ENCODE measurements at places on chromosomes 1 and 21. TPM values are rescaled to one million over a fixed set of nuclear protein-coding genes. Genes with fewer than 3 reads are reported as not detected.
A peak's percentile ranks its signal among the peaks of the same experiment; 100 is the strongest.

DNA sequence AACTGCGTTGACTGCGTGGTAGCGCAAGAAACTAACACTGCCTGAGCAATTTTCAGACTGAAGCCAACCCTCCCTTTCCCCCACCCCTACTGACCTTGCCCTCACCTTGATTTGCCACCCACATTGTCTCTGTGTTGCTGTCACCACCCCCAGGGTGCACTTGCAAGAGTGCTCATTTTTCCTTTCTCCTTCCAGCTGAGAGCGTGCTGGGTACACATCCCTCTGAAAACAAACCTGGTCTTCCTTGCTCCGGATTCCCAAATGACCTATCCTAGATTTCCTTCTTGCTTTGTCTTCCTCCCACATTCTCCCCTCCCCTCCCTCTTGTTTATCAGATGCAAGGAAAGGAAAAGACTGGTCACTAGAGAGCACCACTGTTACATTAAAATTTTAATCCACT is 24.2 kb downstream of the MPZ start:
- no peak for DNase-seq

DNA sequence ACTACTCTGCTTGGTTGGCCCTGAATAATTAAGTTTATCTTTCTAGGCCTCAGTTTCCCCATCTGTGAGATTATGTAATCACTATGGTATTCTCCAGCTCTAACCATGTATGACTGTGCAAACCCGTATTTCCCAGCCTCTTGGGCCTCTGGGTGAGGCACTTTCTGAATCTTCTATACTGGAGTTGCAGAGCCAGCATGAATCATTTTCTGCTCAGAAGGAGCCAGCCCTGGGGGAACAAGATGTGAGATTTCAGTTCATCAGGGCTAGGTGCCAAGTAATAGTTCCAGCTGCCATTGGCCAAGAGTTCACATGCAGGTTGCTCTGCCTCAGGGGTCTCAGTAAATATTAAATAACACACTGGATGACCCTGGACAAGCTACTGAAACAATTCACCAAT is 47.7 kb upstream of the USP24 start:
- peak; percentile 30 for DNase-seq

GRCh38 chr1:31944205-31945089 is 6.3 kb upstream of the PTP4A2 start:
- peak; percentile 98 for DNase-seq

GRCh38 chr1:7707527-7707926 is 63.6 kb upstream of the VAMP3 start:
- DNase-seq: peak; percentile 30

GRCh38 chr1:162992945-162993344 is 76.2 kb upstream of the RGS4 start:
- DNase-seq: no peak

- no peak for DNase-seq
Measured at GRCh38 chr1:100134872-100135271, 1.9 kb downstream of the TRMT13 start.

GRCh38 chr1:157335056-157335455 is 196.9 kb upstream of the ETV3 start:
- DNase-seq: no peak

DNA sequence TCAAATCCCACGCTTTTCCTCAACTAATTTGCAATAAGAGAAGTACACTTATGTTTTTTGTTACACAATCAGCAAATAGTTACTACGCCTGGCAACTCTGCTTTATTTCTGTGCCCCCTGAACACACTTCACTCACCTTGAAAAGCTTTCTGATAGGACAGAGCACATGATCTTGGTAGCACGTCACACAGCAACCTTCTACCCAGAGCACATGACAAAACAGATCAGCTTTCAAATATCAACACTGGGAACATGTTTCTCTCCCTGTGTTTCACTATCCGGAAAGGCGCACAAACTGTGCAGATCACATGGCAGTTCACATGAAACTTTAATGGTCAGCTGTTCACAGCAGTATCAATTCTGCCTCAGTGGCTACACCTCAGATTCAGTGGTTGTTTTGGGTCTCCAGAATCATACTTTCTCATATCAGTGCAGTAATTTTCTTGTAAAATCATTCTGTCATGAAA is 2.2 kb downstream of the SLC19A2 start:
- no peak for DNase-seq

DNA sequence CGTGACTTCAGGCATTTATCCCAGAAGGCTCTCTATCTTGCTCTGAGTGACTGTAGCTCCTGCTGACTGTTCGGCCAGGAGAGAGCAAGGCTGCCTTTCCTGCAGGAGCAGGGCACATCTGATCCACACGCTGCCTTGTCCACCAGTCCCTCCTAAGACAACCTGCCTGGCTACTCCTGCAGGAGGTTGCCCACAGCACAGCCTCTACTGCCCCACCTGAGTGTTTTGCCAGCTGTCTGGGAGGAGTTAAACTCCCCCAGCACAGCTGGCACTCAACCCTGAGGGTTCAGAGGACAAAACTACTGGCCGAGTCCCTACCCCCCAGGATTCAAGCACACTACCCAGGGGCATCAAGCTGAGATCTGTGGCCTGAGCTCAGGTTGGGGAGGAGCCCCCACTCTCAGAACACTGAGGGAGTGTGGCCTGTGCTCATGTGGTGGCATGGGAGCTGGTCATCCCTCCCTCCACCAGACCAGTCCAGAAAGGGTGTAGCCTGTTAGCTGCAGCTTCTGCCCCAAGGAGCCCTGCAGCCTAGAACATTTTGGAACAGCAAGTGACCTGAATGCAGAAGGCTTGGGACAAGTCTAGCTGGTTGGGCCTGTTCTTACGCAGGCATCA is 237.3 kb downstream of the SLC44A5 start:
- DNase-seq: no peak

GRCh38 chr1:203625628-203626019 is 1.0 kb upstream of the ATP2B4 start:
- DNase-seq: no peak

DNA sequence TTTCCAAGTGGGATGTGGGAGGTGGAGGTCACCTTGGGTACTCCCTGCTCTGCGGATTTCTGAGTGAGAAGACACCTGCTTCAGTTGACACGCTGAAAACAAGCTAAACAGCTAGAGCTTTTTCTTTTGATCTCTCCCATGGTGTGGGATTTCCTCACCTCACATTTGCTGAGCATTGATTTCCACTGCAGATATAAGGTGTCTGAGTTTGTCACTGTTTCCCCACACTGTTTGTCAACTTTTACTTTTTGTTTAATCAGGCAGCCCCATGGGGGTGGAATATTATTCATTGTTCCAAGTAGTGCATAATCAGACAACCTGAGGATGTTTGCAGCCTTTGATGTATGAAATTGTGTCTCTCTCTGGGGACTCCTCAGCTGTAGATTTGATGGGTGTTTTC is 49.5 kb downstream of the FASLG start:
- DNase-seq: no peak

DNA sequence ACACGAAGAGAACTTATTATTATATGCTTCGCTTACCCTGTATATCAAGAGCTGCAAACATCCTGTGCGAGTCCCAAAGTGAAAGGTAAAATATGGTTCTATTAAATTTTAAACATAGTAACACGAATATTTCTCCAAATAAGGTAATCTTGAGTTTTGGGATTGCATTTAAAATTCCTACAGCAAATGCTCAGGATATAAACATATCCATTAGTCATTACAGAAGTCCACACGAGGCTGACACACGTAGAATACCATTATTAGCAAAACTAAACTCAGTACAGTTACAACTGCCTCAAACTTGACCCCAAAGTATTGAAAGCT is 282 bp upstream of the LYPLAL1 start:
- no peak for DNase-seq

DNA sequence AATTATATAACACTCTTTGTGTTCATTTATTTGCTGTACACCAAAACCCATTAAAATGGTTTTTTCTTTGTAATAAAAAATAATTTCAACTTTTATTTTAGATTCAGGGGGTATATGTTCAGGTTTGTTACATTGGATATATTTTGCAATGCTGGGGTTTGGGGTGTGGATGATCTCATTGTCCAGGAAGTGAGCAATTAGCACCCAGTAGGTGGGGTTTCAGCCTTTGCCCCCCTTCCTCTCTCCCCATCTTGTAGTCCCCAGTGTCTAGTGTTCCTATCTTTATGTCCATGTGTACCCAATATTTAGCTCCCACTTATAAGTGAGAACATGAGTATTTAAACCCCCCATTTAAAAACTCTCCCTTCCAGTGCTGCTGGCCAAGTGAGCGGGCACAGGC is 184.6 kb downstream of the RHOU start:
- DNase-seq: no peak

DNA sequence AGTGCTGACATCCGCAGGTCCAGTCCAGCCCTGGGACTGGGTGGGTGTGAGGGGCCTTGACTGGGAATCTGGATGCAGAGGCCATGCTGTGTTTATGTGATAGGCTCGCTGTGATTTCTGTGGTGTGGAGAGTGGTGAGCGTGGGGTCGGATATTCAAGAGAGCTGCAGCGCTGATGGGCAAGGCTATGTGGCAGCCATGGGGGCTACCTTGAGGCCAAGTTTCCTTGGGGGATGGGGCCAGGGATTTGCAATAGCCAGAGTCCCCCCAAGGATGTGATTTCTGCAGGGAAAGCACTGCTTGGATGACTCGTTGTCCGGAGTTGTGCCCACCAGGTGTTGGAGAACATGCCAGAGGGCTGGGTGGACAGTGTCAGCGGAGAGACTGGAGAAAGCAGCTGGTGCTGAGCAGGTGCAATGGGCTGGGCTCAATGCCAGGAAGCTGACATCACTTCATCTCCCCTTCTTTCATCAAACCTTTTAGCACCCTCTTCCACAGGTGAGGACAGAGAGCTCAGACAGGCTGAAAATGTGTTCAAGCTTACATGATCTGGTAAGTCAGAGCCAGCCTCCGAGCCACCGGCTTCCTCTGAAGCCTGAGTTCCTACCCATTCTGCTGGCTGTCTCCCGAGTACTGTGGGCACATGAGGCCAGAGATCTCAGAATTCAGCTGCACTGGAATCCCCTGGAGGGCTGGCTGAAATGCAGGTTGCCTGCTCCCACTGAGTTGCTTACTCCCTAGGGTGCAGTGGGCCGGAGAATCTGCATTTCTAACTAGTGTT is 132.9 kb downstream of the RHOU start:
- DNase-seq: no peak

GRCh38 chr1:10728595-10729410 is 67.6 kb downstream of the CASZ1 start:
- DNase-seq: no peak

- DNase-seq: no peak
Measured at GRCh38 chr1:243844186-243844585, 5.9 kb downstream of the AKT3 start.

GRCh38 chr1:241518476-241519307 is 863 bp downstream of the FH start:
- DNase-seq: peak; percentile 52

WNT9A gene
- 10.8 TPM for total RNA-seq

KLHL17 gene
- 6.7 TPM for total RNA-seq

OR2L5 gene
- total RNA-seq: not detected

PTGFRN gene
- 35.6 TPM for total RNA-seq

SLC25A33 gene
- total RNA-seq: 23.9 TPM

PTAFR gene
- total RNA-seq: not detected

PDC gene
- total RNA-seq: not detected

SMPDL3B gene
- not detected for total RNA-seq

ITLN1 gene
- not detected for total RNA-seq

RUNX3 gene
- 4.6 TPM for total RNA-seq

LRRC39 gene
- total RNA-seq: not detected

Data from MG63 (cell line).